Stimulated activated CD8-positive, alpha-beta memory T cell treated with anti-CD3 and anti-CD28 coated beads, Interleukin-7, amount 100 ng/mL, for 48 hours (primary cell): ENCODE measurements at places on chromosomes 3 and 15.

- no peak for DNase-seq
Measured at GRCh38 chr15:100529556-100529955, 806 bp upstream of the CERS3 start.

GRCh38 chr15:22919171-22919570 lies 61.0 kb downstream of the CYFIP1 start:
- DNase-seq = no peak

- no peak for DNase-seq
Measured at GRCh38 chr3:196214783-196215441, 1.4 kb upstream of the SLC51A start.

DNA sequence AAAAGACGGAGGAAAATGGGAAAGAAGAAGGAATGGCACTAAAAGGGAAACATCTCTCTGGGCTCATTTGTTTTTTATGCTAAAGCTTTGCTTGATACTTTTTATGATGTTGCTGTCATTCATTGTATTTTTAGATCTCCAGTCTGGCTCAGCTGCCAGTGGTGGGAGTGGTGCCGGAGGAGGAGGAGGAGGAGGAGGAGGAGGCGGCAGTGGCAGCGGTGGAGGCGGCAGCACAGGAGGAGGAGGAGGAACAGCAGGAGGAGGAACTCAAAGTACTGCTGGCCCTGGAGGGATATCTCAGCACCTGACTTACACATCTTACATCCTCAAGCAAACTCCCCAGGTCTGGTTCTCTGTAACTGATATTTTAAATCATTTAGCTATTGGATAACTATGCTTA lies 49.6 kb downstream of the MAP6D1 start:
- DNase-seq = no peak

DNA sequence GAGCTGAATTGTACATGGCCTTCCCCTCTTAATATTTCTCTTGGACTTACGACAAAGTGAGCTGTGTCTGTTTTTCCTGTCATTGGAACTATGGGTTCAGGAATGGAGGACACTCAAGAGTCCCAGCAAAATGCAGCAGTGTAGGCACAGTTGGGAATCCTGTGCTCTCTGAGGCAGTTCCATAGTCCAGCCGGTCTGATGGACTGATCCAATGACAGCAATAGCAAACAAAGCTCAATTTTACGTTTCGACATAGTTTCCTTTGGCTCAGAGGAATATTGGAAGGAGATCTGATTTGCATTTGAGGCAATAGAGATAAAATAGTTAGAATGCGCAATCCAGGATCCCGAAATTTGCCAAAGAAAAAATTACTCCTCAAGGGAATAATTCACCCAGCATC lies 276.9 kb upstream of the CNTN3 start:
- no peak for DNase-seq

DNA sequence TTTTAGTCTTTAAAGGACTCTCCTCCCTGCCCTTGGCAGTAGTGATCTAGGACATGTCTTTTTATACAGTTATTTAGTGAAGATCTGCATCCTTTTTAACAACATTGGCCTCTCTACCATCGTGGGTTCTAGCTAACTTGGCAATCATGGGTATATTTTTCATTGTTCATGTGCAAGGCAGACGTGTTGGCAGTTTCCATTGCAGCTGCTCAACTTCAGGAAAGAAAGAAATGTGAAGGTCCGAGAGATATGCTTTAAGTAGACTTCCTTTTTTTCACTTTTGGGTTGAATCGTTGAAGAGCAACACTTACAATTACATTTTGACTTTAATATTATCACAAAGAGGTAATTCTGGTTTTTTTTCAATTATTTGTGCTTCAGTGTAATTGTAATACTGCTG lies 172.6 kb downstream of the SATB1 start:
- no peak for DNase-seq

- no peak for DNase-seq
Measured at GRCh38 chr3:96449803-96450202, 364.6 kb upstream of the EPHA6 start.

GRCh38 chr3:81699536-81700320 lies 61.7 kb downstream of the GBE1 start:
- no peak for DNase-seq

DNA sequence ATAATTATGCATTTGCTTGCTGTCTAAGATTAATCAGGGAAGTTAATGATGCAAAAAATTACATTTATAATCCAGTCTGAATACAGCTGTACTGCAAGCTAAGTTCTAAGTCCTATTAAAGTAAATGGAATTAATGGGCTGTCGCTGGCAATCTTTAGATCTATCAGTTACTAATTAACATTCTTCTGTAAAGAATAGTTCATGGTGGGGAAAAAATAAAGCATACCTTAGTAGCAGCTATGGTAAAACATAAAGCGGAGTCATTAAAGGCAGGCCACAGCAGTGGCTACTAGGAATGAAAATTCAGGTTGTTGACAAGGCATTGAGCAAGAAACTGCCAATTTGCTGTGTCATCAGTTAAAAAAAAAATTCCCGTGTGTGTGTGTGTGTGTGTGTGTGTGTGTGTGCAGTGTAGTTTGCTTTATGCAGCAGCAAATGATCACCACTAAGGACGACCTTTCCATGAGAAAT lies 129.8 kb downstream of the ZNF385D start:
- DNase-seq = no peak

- no peak for DNase-seq
Measured at GRCh38 chr3:159792070-159792469, 196.6 kb upstream of the IL12A start.

- no peak for DNase-seq
Measured at GRCh38 chr3:141409940-141410241, 41.6 kb downstream of the ZBTB38 start.

DNA sequence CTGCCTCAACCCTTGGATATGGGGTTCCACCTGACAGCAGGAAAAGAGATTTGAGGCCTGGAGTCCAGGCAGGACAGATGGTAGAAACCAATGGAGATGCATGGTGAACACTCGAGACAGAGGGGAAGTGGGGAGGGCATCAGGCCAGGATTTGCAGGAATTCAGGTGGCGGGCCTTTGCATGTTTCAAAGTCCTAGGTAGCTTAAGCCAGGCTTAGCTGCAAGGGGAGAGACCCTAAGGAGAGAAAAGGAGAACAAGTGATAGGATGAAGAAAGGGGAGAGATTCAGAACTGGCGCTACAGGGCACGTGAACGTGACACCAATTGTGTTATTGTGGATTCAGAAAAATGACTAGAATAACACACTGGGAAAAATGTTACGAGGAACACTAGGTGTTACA lies 182.6 kb downstream of the PDZRN3 start:
- DNase-seq = no peak

DNA sequence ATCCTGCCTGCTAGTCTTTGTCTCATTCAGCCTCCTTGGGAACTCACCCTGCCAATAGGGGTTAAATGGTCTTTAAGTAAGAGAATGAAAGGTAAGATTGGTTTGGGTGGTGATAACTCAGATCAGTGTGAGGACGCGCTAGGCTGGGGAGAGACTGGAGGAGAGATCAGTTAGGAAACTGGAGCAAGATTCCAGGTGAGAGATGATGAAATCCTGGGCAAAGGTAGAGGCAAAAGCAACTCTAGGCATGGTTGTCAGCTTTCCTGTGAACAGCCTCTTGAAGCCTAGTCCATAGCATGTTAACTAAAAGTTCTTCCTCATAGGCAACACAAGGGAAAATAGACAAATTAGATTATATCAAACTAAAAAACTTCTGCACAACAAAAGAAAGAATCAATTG lies 145.2 kb upstream of the ANKRD28 start:
- no peak for DNase-seq

DNA sequence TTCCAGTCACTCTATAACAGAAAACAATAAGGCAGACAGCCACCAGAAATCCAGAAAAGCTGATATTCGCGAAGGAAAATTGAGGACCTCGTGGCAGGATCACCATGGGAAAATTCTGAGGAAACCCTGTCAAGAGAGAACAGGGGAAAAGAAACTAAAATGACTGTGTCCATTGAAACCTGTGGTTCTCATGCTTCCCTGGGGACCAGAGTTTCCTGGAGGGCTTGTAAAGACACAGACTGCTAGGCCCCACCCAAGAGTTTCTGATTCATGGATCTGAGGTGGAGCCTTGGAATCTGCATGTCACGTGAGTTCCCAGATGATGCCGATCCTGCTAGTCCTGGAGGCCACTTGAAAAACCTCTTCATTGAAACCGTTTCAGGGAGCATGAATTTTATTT lies 420.5 kb downstream of the EPHB1 start:
- DNase-seq = no peak

GRCh38 chr3:127106053-127106452 lies 86.9 kb upstream of the PRR23E start:
- no peak for DNase-seq

- no peak for DNase-seq
Measured at GRCh38 chr15:83320404-83320803, 35.9 kb upstream of the BNC1 start.

- no peak for DNase-seq
Measured at GRCh38 chr3:7546253-7546652, 685.3 kb downstream of the GRM7 start.

DNA sequence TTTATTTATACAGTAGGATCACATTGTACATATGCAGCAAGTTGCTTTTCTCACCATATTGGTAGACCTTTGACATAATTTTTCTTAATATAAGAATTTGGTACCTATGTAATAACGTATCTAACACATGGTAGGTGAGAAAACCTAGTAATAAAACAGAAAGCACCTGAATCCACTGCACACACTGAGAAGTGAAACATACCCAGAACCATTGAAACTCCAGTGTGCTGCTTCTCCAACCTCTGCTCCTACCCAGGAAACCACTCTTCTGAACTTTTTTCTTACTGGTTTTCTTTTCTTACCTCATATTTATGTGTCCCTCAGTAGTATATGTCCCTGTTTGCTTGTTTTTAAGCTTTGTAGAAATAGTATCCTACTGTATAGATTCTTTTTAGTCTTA lies 293.0 kb downstream of the UBE2E2 start:
- no peak for DNase-seq
